ENCODE measurements at places on chromosomes 5 and 9.

DNA sequence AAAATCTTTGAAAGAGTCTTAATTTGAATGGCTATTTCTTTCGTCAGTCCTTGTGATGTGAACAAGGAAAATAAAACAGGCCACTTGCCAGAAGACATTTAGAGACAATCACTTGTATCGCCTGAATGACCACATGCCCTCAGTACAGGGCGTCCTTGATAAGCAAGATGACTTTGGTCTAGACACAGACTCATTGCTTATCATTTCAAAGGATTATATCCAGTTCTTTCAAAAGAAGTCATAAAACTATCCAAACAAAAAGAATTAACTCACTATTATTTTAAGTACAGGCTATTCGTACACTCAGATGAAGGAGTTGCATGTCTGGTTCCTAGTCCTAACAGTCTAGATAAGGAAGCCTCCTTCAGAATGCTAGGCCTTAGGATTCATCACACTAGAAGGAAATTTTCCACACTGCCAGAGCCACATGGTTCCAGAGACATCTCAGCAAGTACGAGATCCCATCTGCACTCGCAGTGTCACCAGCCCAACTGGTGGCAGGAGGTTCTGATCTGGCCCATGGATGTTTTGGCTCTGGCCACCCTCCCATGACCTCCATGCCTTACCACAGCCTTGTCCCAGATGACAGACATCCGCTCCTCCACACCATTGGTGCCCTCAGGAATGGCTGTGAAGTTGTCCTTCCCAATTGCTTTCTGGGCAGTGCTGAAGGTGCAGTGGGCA lies 109.6 kb downstream of the DPYSL3 start:
- DNase-seq = no peak

DNA sequence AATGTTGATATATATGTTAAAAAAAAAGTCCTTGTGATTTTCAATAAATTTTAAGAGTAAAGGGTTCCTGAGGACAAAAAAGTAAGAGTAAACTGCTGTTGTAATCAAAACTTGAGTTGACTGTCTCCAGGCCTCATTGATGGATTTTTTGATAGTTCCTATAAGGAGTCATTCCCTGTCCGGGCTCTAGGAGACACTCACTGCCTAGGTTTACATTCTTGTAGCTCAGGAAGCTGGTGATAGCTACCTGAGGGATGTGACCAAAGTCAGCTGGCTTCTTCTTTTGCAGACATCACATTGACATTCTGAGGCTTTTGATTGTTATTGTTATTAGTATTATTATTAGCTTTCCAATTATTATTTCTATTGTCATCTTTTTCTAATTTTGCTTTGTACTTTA lies 116.5 kb upstream of the FBXL7 start:
- DNase-seq = peak; percentile 16

DNA sequence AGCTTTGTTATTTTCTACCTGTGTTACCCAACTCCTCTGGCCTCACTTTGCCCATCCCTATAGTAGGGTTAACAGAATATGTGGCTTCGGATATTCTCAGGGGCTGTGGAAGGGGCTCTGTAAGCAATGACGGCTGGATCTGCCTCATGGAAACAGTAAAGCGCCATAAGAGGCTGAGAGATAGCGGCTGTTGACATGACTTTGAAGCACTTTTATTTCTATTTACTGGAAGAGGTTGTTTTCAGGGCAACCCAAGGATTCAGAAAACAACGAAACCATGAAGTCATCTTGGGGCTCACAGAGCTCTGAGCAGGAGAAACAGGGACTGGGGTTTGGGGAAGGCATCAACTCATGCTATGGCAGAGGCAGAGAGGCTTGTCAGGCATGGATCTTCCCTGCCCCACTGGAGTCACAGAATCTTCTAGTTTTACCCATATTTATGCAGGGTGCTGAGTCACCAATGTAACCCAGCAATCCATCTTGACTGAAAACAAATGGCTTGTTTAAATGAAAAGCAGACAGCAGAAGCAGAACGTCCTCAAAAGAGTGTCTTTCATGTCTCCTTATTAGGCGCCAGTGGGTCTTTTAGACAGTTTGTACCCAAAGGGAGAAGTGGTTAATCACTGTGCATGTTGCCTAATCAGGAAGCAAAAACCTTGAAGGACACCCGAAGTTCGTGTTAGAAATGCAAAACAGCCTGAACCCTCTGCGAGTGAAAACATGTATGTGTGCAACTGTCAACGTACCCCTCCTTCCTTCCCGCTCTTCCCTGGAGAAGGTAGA lies 113.0 kb downstream of the COL23A1 start:
- DNase-seq = no peak

GRCh38 chr9:118992813-118993794 lies 376.1 kb downstream of the BRINP1 start:
- peak; percentile 55 for DNase-seq

DNA sequence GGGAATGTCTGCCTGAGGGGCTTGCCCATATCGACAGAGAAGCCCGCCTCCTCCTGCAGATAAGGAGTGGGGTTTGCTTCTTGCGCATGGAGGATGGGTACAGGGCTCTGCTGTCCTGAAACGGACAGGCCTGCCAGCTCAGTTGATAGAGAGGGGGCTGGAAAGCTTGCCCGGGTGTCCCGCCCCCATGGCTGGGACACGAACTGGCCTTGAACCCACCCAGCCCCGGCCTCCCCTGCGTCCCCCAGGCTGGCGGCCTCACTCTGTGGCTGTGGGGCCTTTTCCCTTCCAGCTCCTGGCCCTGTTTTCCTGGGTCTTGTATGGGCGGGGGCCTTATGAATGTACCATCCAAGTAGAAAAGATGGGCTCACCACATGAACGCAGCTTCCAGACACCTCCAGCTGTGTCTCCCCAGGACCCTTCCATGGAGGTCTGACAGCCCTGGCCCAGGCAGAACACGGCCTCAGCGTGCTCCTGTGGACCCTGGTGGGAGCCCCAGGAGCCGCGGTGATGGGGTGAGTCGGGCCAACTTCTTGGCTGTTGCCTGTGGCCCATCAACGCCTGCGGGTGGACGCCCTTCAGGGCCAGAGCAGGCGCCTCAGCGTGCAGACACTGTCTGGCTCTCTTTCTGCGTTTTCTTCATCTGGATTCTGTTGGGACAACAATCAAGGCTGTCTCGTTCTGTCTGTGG lies 15.9 kb upstream of the SLC2A6 start:
- no peak for DNase-seq

- no peak for DNase-seq
Observed at GRCh38 chr9:127816362-127816725, 13.7 kb downstream of the FPGS start.

DNA sequence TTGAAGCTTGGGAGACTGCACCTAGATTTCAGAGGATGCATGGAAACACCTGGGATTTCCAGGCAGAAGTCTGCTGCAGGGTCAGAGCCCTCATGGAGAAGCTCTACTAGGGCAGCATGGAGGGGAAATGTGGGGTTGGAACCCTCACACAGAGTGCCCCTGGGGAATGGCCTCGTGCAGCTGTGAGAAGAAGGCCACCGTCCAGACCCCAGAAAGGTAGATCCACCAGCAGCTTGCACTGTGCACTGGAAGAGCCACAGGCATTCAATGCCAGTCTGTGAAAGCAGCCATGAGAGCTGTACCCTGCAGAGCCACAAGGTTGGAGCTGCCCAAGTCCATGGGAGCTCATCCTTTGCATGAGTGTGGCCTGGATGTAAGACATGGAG lies 285.3 kb upstream of the FAM174A start:
- no peak for DNase-seq

DNA sequence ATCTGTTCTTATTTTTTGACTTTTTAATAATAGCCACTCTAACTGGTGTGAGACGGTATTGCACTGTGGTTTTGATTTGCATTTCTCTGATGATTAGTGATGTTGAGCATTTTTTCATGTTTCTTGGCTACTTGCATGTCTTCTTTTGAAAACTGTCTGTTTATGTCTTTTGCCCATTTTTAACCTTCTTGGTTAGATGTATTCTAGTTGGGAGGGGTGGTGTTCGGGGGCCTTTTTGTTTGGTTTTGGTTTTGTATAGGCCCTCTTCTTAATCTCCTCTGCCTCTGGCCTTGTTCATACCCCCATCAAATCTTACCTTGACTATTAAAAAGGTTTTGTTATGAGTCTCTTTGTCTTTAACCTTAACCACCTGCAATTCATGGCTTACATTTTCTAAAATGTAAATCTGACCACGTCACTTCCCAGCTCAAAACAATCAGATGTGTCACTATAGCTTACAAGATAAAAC lies 107.8 kb upstream of the NR4A3 start:
- DNase-seq = no peak

- DNase-seq = no peak
Observed at GRCh38 chr5:135120951-135121350, 86.9 kb upstream of the PITX1 start.

DNA sequence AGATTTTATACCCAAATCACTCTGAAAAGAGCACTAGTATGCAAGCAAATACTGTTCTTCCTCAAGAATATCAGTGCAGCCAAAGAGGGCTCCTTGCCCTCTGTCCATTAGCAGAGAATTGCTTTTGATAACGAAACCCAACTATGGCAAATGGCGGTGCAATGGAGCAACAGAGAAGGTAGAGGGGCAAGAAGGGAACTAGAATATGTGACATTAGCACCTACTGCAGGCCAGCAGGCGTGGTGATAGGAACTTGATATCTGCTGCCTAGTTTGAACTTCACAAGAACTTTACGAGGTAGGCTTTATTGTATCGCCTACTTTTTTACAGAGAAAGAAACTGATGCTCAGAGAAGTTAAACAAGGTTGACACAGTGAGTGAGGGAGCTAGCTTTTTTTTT lies 66.1 kb downstream of the APBA1 start:
- no peak for DNase-seq

DNA sequence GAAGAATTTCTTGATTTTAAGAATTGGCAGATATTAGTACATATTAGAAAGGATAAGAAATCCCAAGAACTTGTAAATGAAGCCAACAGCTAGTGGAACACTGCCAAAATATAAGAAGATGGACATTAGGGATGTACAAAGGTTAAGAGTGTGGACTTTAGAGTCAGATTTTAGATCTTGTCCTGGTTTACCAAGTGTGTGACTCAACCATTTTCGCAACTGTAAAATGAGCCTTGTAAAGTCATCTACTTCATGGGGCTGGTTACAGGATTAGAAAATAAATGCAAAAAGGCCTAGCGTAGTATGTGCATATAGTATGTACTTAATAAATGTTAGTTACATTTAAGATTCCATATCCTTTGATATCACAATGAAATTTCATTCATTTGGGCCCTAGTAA lies 260.0 kb downstream of the RAB3C start:
- DNase-seq = peak; percentile 50

DNA sequence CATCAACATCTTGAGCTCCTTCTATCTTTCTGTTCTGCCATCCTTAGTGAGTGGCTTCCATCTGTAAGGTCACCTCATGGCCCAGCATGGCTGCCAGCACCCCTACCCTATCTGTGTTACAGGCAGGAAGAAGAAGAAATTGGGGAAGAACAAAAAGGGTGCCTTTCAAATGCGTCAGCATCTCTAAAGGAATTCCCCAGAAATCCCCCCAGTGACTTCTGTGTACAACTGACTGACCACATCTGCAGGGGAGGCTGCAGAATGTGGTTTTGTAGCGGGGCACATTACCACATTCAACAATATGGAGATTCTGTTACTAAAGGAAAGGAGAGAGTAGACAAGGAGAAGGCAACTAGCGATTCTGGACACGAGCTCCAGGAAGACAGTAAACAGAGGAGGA lies 40.1 kb downstream of the ALG2 start:
- no peak for DNase-seq

GRCh38 chr5:97728920-97729319 lies 545.9 kb upstream of the RIOK2 start:
- DNase-seq = no peak

DNA sequence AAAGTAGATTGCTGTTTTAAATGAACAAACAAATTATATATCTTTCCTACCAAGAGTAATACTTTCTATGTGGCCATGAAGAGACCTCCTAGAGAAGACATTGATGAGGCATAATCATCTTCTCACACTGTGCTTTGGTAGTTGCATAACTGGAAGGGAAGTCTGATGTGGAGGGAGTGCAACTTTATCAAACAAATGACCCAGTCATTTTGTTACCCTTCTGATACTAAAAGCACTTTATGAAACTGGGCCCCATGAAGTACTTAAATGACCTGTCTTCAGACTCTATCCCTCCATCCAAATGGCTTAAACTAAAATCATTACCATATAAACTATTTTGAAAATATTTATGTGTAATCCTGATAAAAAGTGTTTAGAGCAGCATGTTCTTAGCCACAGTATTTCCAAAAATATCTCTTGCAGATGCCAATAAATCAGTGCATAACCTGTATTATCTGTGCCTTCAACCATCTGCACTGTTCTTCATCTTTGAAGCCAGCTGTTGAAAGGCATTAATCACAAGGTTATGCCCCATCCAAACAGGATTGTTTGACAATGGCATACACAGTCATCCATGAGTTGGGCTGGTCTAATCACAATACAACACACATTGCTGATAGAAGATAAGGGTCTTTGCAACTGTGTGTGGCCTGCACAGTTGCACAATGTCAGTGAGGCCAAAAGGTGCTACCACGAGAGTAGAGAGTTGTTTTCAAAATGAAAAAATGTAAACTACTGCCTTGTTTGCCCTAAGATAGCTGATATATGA lies 31.9 kb upstream of the MIER3 start:
- no peak for DNase-seq

DNA sequence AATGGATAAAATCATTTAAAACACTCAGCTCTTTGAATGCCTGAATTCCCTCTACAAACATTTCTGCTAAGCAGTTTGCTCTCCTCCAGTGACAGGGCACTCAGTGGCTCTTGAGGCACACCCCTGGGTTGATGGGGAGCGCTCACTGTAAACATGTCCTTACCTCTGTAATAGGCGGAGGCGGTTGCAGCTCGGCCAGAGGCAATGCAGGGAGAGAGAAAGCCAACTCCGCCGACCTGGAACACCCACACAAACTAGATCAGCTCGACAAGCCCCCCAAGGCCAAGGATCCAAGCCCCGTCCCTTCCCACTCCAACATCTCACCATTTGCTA lies 329 bp downstream of the CDC23 start:
- peak; percentile 33 for DNase-seq

DNA sequence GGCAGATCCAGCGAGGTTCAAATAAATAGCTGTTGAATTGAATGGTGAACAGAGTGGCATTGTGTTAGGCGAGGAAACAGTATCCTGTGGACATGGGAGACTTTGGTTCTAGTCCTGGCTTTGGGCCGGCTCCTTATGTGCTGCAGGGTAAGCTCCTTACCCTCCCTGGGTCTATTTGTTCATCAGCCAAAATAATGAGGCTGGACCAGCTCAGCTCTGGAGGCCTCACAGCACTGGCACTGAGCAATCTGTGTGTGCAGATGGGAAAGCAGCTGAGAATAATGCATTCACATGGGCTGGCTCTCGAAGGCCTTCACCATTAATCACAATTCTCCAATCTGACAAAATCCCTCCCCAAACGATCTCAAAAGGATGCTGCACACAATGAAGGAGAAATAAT lies 81.9 kb downstream of the APBA1 start:
- DNase-seq = no peak

DNA sequence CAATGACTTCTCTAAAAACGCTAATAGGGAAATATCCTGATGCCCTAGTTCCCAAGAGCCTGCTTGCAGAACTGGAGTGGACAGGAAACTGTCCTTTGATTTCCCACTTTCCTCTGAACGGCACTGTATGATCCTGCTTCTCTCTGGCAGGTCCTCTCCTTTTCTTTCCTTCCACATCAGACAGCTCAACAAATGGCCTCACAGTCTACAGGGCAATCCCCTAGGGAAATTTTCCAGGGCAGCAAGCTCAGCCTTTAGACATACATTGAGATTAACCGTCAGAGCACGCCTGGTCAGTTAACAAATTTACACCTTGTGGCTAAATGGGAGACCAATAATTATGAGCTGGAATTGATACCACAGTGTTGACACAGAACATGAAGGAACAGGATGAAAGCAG lies 164.9 kb downstream of the SLC24A2 start:
- no peak for DNase-seq
